ENCODE measurements at places on chromosomes 3 and 15.

- DNase-seq, result no peak
These were observed 26.1 kb upstream of the FGD5 start for GRCh38 chr3:14792691-14793121.

- no peak for DNase-seq
These were observed 37.3 kb downstream of the MLH1 start for GRCh38 chr3:37030588-37030987.

DNA sequence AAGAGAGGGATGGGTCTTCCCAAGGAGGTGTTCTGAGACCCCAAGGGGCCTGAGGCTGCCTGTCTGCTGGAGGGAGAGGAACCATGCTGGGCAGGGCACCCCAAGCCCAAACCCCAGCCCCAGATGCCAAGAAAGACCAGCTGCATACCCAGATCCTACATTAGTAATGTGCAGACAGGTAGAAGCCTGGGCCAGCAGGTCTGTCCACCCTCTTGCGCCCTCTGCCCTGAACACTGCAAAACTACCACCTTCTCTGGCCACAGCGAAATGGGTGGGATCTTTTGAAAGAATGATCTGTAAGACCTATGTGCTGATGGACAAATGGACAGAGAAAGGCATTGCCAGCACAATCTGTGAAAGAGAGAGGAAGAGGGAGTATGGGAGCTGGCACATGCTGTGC is 283.2 kb downstream of the EPHB1 start:
- no peak for DNase-seq

DNA sequence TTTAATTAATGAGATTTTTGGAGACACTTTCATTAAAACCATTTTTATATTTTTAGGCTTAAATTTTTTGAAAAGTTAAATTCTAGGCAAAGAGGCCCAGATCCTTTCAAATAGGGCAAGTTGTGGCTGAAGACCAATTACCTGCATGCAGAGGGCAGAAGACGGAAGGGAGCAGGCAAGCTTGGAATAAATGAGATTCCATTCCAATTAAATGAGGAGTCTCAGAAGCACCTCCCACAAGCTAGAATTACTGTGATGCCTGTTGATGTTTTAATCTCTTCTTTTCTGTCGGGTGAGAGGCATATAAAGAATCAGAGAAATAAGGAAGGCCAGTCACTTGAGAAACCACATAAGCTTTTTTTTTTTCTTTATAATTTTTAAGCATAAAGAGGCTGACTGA is 46.8 kb downstream of the KBTBD8 start:
- DNase-seq, result no peak

GRCh38 chr3:37510755-37511154 is 336.4 kb upstream of the LRRFIP2 start:
- DNase-seq, result no peak

- no peak for DNase-seq
These were observed 67.2 kb downstream of the CACNA2D2 start for GRCh38 chr3:50436114-50436674.

- DNase-seq, result no peak
These were observed 1.9 kb downstream of the SLC51A start for GRCh38 chr3:196218155-196218712.

DNA sequence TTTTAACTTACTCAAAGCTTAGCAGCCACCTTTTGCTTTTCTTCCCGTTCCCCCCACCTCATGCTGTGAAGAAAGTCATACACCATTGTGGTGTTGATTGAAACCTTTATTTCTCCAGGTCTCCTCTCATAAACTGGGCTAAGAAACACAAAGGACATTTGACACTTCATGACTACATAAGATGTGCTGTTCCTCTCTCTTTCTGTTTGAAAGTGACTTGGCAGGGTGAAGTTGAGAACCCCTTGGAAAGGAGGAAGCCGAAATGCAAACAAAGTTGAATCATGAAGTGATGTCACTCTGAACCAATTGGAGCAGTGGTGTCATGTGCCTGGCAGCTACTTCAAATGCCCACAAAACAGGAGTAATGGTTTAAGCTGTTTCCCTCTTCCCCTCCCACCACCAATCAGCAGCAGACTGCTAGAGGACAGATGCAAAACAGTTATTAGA is 174.7 kb downstream of the IGF1R start:
- no peak for DNase-seq

DNA sequence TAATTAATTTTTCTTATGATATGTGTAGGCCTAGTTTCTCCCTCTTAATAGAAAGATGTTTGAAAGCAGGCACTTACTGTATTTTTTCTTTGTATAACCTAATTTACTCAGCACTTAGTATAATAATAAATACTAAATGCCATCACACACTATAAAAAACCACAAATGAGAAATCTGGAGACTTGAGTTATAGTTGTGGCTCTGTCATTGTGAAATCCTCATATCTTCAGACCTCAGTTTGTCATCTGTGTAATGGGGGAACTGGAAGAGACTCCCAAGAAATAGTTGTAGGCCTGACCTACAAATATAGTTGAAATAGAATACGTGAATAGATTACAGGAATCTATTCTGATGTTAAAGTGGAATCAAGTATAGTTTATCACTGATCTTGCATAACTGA is 287.6 kb upstream of the DPH6 start:
- no peak for DNase-seq

DNA sequence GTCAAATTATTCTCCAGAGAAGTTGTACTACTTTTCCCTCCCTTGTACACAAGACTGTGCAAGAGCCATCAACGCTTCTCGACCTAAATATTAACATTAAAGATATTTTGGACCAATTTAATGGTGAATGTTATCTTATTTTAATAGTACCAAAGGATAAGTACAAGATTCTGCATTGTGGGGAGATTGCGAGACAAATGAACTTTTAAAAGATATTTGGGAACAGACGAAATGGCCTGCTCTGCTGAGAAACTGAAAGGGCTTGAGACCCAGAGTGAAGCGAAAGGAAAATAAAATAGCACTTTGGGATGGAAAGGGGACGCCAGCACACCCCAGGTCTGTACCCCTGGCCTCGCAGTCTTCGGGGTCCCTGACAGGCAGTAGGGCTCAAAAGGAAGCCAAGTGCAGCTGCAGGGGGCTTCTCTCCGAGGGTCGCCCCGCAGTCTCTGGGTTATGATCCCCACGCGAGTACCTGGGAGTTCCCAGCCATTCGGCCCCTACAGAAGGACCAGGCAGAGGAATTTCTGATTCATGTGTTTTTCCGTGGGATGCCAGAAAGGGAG is 97.6 kb upstream of the VGLL3 start:
- no peak for DNase-seq

GRCh38 chr3:11764931-11765363 is 81.7 kb downstream of the TAMM41 start:
- no peak for DNase-seq

DNA sequence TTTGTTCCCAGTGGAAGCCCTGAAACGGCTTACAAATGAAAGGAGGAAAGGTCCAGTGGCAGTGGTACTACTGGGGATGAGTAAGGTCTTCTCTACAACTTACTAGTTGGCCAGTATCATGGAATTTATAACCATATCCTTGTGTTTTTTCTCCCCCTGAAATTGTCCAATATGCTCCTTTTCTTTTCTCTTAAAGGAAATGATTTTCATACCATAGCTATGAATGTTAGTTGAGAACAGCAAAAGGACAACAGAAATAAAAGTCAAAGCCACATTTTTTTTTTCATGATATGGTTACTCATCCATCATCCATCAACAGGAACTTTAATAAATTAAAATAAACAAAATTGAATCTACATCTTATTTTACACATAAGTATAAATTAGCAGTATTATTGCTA is 450.4 kb downstream of the MFSD1 start:
- no peak for DNase-seq

- peak; percentile 74 for DNase-seq
These were observed 54.4 kb downstream of the FEZF2 start for GRCh38 chr3:62318752-62319569.

GRCh38 chr3:156749244-156749643 is 74.9 kb downstream of the TIPARP start:
- DNase-seq, result no peak

DNA sequence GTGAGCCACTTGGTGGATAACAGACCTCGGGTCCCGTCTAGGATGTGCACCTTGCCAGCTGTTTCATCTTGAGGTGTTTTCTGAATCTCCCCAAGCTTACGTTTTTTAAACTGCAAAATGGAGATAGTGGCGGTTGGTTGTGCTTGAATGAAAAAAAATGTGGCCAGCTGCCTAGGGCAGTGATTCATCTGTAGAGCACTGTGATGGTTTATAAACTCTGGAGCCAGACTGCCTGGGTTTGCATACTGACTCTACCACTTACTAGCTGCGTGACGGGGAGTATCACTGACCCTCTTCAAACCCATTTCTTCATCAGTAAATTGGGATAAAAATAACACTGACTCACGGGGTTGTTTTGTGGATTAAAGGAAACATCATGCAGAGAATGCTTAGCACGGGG is 159.1 kb downstream of the CHL1 start:
- no peak for DNase-seq

DNA sequence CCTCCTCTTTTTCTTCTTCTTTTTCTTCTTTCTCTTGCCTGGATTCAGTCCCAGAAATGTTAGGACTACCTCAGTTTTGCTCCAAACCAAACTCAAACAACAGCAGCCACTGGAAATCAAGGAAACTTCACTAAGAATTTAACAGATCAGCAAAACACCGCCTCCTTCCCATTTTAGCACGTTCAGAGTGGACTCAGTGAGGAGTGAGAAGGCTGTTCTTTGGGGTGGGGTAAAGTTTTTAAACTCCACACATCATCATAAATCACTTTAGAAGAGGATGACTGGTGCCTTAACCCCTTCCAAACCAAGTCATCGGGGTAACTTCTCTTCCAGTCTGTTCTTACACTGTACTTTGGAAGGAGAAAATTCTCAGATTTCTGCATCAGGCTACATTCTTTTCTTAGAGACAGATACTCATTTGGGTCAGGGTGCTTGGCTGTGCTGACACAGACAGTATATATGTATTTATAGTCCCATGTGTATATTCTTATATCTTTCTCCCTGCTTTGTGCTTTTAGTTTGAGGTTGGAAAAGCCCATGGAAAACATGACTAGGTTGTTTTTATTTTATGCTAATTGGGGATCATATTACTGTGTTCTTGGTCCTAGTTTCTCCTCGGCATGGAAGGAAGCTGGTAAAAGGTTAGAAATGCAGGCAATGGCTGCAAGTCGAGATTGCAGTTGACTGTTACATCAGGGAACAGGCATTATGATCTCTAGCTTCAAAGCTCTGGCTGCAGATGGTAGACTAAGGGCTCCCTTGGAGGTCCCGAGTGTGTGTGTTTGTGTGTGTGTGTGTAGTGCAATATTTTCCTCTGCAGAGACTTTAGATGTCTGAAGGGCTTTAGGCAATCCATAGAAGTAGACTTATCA is at the start of gene CCDC80:
Gene CCDC80 (minus strand): TSS at position 214 of the 872 bp plus-strand sequence. CDS start 1,238 bp downstream, outside the sequence.
- no peak for DNase-seq

DNA sequence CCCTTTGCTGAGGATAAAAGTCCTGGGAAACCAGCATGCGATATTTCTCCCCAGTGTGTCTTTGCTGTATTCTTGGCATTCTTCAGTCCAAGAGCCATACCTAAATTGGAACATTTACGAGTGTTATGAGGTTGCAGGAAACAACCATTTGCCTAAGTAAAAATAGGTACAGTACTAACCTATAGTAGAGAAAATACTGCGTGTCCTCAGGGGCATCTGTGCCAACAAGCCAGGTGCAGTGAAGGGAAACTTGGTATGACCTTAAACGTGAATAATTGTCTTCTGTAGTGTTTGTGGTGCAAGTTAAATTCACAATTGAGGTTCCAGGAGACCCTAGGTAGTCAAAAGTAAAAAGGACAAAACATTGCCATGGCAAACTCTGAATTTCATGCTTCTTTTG is 12.2 kb downstream of the IL5RA start:
- no peak for DNase-seq

DNA sequence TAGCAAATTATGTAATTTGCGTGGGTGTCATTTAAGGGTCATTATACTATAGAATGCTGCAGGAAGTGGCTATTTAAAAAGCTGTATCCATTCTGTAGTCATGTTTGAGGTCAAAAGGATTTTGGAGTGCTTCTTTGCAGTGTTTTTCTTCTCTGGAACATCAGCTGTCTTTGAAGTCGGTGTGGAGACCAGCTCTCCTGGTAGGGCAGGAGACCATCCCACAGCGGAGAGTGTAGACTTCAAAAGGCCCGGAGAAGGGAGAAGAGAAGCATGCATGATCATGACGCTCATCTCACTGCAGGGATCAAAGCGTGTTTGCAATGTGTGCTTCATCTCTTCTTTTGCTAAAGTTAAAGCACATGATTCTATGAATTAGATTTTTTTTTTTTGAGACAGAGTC is 19.9 kb downstream of the PXK start:
- no peak for DNase-seq

- no peak for DNase-seq
These were observed 129.9 kb downstream of the ROBO2 start for GRCh38 chr3:77169823-77170222.

GRCh38 chr3:189570916-189571315 is 60.3 kb upstream of the TP63 start:
- DNase-seq, result no peak

GRCh38 chr15:74992619-74993018 is 2.7 kb upstream of the SCAMP5 start:
- no peak for DNase-seq

GRCh38 chr15:70088887-70089691 is 8.6 kb downstream of the TLE3 start:
- DNase-seq, result no peak

DNA sequence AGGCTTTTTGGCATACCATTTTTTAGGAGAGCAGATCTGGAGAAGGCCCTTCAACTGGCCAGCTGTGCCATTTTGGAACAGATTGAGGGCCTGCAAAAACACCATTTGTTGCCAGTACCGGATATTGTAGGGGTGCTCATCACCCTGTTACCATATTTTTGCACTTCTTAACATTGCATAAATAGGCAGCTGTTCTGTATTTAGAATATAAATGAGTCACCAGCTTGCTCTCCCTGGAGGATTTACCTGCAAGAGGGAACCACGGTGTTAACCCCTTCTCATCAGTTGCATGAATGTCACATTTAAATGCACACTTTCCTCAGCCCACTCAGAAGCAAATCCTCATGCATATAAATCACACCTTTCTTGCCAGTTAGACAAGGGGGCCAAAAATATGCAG is 435.6 kb downstream of the ROBO2 start:
- no peak for DNase-seq

GRCh38 chr15:77482570-77482969 is 61.9 kb downstream of the HMG20A start:
- no peak for DNase-seq

- no peak for DNase-seq
These were observed 265.4 kb upstream of the HES1 start for GRCh38 chr3:193870376-193871219.

GRCh38 chr3:196472286-196472685 is 31.3 kb downstream of the RNF168 start:
- no peak for DNase-seq

- no peak for DNase-seq
These were observed 56.8 kb upstream of the NANOGP8 start for GRCh38 chr15:35141743-35142471.

DNA sequence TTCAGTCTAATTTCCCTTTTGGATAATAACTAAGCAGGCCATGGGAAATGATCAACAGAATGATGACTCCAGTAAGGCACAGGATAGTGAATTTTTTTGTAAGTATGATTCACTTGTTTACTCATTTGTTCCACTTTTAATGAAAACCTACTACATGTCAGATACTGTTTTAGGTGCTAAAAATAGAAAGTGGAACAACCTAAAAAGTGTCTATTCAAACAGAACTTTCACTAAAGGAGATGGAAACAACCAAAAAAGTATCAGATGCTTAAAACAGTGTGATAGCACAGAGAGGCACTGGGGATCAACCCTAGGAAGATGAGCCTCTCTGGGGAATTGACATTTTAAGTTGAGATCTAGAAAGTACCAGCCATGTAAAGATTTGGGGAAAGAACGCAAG is 11.1 kb downstream of the RYK start:
- DNase-seq, result no peak

- no peak for DNase-seq
These were observed 24.5 kb upstream of the IDH2 start for GRCh38 chr15:90126596-90127435.
